Bronchial smooth muscle cell (primary cell): ENCODE measurements at places on chromosomes 11 and 22. TPM values are rescaled to one million over a fixed set of nuclear protein-coding genes. Genes with fewer than 3 reads are reported as not detected.

Gene CCDC81
- 0.26 and 0.47 TPM in 2 replicates for total RNA-seq

Gene TRPM5
- total RNA-seq, result 0.09 TPM in 1 of 2 replicates, not detected in the other

Gene MMP11
- 5.0 and 12.5 TPM in 2 replicates for total RNA-seq

Gene PKNOX2
- 0.32 and 0.77 TPM in 2 replicates for total RNA-seq

Gene ATXN10
- total RNA-seq, result 128 and 200 TPM in 2 replicates

Gene TMEM86A
- 0.47 and 0.60 TPM in 2 replicates for total RNA-seq

Gene NCAM1
- not detected in 2 replicates for total RNA-seq

Gene HBB
- total RNA-seq, result not detected in 2 replicates

Gene SLC17A6
- total RNA-seq, result not detected in 2 replicates

Gene SPDYC
- total RNA-seq, result not detected in 2 replicates

Gene KRTAP5-7
- under 0.01 TPM in 1 of 2 replicates, not detected in the other for total RNA-seq
